ENCODE measurements at places on chromosomes 12 and 14. TPM values are rescaled to one million over a fixed set of nuclear protein-coding genes. Genes with fewer than 3 reads are reported as not detected.

DNA sequence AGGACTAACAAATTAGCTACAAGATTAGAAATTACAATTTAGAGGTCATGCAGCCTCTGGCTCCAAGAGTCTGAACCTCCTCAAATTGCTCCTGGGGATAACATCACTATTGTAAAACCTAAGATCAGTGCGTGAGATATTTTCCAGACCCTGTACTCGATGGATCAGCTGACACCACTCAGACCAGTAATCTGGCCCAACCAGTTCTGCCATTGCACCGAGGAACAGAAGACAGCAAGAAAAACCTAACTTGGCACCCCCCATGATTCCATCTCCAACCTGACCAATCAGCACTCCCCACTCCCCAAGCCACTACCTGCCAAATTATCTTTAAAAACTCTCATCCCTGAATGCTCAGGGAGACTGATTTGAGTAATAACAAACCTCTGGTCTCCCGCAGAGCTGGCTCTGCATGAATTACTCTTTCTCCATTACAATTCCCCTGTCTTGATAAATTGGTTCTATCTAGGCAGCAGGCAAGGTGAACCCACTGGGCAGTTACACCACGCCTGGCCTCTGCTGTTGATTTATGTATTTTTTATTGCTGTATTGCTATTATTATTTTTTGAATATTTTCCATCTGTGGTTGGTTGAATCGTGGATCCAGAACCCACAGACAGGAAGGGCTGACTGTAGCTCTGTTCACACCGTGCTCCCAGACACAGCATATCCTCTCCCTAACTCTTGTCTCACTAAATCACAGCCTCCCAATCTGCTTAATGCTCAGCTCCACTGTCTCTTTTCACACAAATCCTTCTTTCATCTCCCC is 9.2 kb downstream of the HEBP1 start:
- H3K27ac ChIP-seq = no peak overlapping the region
- DNase-seq = no peak
- H3K36me3 ChIP-seq = peaks cover 1% of the 10 kb centered on the region
- H3K4me1 ChIP-seq = peaks cover 14% of the 10 kb centered on the region
- no peak overlapping the region for H3K4me3 ChIP-seq

DNA sequence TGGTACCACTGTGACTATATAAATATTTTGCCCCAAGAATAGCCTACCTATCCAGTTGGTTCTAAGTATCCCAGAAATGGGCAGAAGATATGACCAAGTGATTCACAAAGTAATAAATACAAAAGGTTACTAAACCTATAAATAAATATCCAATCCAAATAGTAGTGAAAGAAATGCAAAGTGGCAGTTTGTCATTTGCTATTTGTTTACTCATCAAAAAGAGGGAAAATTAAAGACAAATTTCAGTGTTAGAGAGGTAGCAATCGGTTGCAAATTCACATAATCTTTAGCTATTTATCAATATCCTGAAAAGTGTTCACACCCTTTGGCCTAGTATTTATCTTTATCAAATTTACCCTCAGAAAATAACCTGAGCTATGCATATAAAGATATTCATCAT is 136.4 kb upstream of the NPAS3 start:
- no peaks in the 10 kb centered on the region for H3K27me3 ChIP-seq
- H3K4me3 ChIP-seq = no peak overlapping the region
- no peak overlapping the region for H3K27ac ChIP-seq
- no peak for DNase-seq
- no peaks in the 10 kb centered on the region for H3K4me1 ChIP-seq

- no peak overlapping the region for H3K27ac ChIP-seq
- no peaks in the 10 kb centered on the region for H3K36me3 ChIP-seq
- no peaks in the 10 kb centered on the region for H3K4me1 ChIP-seq
- H3K27me3 ChIP-seq = no peaks in the 10 kb centered on the region
- no peak overlapping the region for H3K4me3 ChIP-seq
Measured at GRCh38 chr12:110248096-110248447, 33.0 kb upstream of the ATP2A2 start.

GRCh38 chr12:38926501-38926900 is 21.1 kb upstream of the CPNE8 start:
- no peaks in the 10 kb centered on the region for H3K4me1 ChIP-seq
- no peak overlapping the region for H3K4me3 ChIP-seq

- no peak overlapping the region for H3K27ac ChIP-seq
- no peak overlapping the region for H3K4me3 ChIP-seq
- peaks cover 4% of the 10 kb centered on the region for H3K27me3 ChIP-seq
Measured at GRCh38 chr12:5073054-5073453, 29.4 kb downstream of the KCNA5 start.

DNA sequence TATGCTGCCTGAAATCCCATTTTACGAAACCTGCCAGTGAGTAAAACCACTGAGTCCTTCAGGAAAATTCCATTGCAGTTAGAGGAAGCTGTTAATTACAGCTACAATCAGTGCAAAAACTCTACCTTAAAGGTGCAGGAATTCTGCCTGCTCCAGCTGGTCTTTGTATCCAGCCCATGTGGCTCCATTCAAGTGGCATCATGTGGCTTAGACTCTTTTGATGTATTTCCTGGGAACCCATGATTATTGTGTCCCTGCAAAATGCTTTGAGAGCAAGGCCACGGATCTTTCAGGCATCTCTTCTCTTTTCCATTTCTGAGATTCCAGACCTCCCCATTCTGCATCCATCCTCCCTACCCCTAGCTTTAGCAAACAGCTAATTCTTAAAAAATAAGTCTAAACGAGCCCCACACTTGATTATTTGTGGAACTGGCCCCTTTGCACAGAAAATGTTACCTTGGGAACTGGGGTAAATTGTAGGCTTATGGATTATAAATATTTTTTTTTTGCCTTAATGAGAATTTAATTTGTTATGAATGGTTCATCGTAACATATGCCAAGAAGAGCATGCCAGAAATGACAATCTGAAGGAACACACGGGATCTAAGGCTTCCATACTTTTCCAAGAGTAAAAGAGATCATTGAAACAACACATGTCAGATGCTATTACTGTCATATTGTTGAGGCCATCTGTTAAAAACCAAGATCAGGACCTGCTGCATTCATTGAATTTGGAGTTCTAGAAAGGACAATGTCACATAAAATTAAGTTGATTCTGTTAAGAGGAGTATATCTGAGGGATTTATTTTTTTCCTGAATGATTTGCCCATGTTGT is 144.6 kb downstream of the TPH2 start:
- H3K36me3 ChIP-seq = no peaks in the 10 kb centered on the region
- DNase-seq = no peak
- no peaks in the 10 kb centered on the region for H3K27me3 ChIP-seq
- H3K27ac ChIP-seq = no peak overlapping the region
- no peak overlapping the region for H3K4me3 ChIP-seq

- peaks cover 26% of the 10 kb centered on the region for H3K4me1 ChIP-seq
- H3K27ac ChIP-seq = peak overlapping the region; percentile 64
- no peak for DNase-seq
- no peak overlapping the region for H3K4me3 ChIP-seq
- peaks cover 2% of the 10 kb centered on the region for H3K27me3 ChIP-seq
Measured at GRCh38 chr14:77000340-77001270, 27.9 kb downstream of the IRF2BPL start.

DNA sequence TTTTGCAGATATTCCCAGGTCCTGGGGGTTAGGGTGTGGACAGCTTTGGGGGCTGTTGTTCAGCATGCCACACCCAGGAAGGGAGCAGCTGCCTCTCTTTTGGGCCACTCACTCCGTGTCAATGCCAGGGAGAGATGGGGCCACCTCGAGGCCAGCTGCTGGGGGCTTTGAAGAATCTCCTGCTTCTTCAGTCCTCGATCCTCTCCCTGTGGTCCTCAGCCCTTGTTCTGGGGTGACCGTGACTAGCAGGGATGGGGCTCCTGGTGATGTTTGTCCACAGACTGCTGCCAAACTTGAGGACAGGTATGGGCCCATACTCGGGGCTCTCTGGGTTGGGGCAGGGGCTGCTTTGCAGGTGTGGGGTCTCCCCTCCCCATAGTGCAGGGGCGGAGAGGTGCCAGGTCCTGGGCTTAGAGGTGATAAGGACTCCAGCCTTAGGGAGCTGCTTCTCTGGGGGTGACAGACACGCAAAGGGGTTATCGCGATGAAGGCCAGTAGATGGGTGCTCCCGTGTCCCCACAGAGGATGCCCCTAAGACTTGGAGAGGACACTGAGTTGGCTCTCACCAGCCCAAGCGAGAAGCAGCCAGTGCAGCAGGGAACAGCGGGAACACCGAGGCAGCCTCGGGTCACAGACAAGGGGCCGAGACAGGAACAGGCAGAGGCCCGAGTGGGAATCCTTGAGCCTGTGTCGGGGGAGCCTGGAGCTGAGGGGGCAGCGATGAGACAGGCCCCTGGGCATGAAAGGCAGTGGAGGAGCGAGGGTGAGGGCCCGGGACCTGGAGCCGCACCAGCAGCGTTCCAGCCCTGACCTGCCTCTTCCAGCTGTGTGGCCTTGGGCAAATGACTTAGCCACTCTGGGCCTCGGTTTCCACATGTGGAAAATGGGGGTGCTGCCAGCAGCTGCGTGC is 11.1 kb downstream of the RFLNA start:
- no peak for DNase-seq
- H3K27me3 ChIP-seq = no peaks in the 10 kb centered on the region
- no peaks in the 10 kb centered on the region for H3K4me1 ChIP-seq
- no peaks in the 10 kb centered on the region for H3K36me3 ChIP-seq
- no peak overlapping the region for H3K4me3 ChIP-seq

GRCh38 chr12:13175499-13175898 is 21.0 kb upstream of the EMP1 start:
- H3K27me3 ChIP-seq = peaks cover 34% of the 10 kb centered on the region
- no peaks in the 10 kb centered on the region for H3K36me3 ChIP-seq
- no peak overlapping the region for H3K4me3 ChIP-seq
- peaks cover 43% of the 10 kb centered on the region for H3K4me1 ChIP-seq
- H3K27ac ChIP-seq = no peak overlapping the region

- no peak overlapping the region for H3K27ac ChIP-seq
- no peak for DNase-seq
- H3K27me3 ChIP-seq = no peaks in the 10 kb centered on the region
- no peak overlapping the region for H3K4me3 ChIP-seq
- H3K36me3 ChIP-seq = no peaks in the 10 kb centered on the region
- H3K4me1 ChIP-seq = no peaks in the 10 kb centered on the region
Measured at GRCh38 chr14:47103771-47104170, 452.2 kb upstream of the RPL10L start.

GRCh38 chr12:15721316-15722115 is 67.7 kb downstream of the EPS8 start:
- no peak for DNase-seq
- no peak overlapping the region for H3K4me3 ChIP-seq
- peaks cover 22% of the 10 kb centered on the region for H3K27me3 ChIP-seq
- H3K27ac ChIP-seq = no peak overlapping the region
- H3K36me3 ChIP-seq = no peaks in the 10 kb centered on the region

- no peaks in the 10 kb centered on the region for H3K36me3 ChIP-seq
- no peak overlapping the region for H3K4me3 ChIP-seq
- H3K4me1 ChIP-seq = no peaks in the 10 kb centered on the region
- DNase-seq = no peak
- peaks cover 5% of the 10 kb centered on the region for H3K27me3 ChIP-seq
- H3K27ac ChIP-seq = no peak overlapping the region
Measured at GRCh38 chr14:100885196-100885595, 18.3 kb downstream of the RTL1 start.

DNA sequence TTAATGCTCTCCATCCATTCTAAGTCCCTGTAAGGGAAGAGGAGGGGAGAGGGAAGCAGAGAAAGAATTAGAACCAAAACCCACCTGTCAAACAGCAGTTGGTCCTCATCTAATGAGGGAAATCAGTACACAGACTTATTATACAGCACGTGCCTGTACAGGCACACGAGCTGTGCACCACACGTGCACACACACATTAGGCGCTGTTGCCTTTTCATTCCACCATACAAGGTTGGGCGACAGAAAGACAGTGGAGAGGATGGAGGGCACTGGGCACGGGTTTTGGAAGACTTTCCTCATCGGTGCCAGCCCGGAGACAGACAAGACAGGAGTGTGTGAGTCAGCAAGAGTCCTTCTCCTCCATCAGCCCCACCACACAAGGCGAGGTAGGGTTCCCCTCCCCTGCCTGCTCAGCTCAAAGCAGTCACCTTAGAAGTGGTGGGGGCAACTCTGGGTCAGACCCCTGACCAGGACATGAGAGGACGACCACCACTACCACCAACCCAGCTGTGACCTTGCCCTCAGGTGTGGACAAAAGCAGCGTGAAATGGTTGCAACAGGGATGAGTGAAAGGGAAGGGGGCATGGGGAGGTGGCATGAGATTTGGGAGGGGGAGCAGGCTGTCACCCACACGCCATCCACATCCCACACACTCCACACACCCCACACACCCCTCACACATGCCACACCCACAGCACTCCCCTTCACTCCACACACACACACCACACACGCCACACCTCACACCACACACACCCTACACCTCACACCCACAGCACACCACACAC is 80.7 kb downstream of the ACTN1 start:
- DNase-seq = no peak

DNA sequence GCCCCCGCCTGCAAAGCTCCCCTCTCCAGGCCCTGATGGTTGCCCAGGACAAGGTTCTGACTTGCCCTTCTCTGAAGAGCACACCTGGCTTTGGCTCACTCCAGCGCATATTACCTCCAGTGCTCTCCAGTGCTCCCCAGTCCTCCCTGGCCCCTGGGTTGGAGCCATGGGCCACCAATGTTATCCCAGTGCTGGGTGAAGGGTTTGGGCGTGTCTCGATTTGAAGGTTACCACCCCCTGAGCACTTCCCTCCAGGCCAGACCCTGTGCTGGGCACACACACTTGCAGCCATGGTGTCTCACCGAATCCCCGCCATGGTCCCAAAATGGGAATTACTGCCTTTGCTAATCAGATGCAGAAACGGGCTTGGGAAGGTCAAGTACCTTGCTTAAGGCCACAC is 11.1 kb downstream of the RITA1 start:
- H3K27me3 ChIP-seq = no peaks in the 10 kb centered on the region
- peaks cover 12% of the 10 kb centered on the region for H3K36me3 ChIP-seq
- H3K27ac ChIP-seq = no peak overlapping the region
- no peak for DNase-seq
- peaks cover 11% of the 10 kb centered on the region for H3K4me1 ChIP-seq
- no peak overlapping the region for H3K4me3 ChIP-seq

GRCh38 chr14:31582286-31582691 is 21.1 kb downstream of the NUBPL start:
- H3K27me3 ChIP-seq = no peaks in the 10 kb centered on the region
- H3K4me3 ChIP-seq = no peak overlapping the region
- H3K4me1 ChIP-seq = no peaks in the 10 kb centered on the region

GRCh38 chr14:67987606-67988005 is 168.0 kb downstream of the RAD51B start:
- H3K4me1 ChIP-seq = no peaks in the 10 kb centered on the region
- H3K27ac ChIP-seq = no peak overlapping the region
- H3K4me3 ChIP-seq = no peak overlapping the region

Gene ABHD12B
- not detected for total RNA-seq

Gene NR4A1
- total RNA-seq = 52.7 TPM

Gene CKB
- 13.7 TPM for total RNA-seq

Gene EIF4B
- 463 TPM for total RNA-seq

Gene POU6F1
- 6.7 TPM for total RNA-seq

Gene KLHL33
- 0.05 TPM for total RNA-seq

Gene BICD1
- 22.2 TPM for total RNA-seq

Gene ESYT1
- total RNA-seq = 159 TPM

Gene HCAR3
- total RNA-seq = 0.62 TPM

Measured in activated T-helper 1 cell treated with anti-CD3 and anti-CD28 coated beads, Interleukin-12 subunit alpha, Interleukin-12 subunit beta, Interleukin-2, Interleukin-4 antibody, amounts not matched to agents 30 ng/mL and 10 ng/mL and 1 ng/mL, durations not matched to agents 14 hours and 24 hours and 36 hours (primary cell).